Sigmoid colon (tissue), 7 donors: ENCODE measurements at places on chromosomes 7 and 10. TPM values are rescaled to one million over a fixed set of nuclear protein-coding genes. Genes with fewer than 3 reads are reported as not detected.

EN2 gene
- not detected for polyA plus RNA-seq

IGFBP1 gene
- not detected for polyA plus RNA-seq

MAPK8 gene
- 26.4 TPM for polyA plus RNA-seq

NKX1-2 gene
- not detected for polyA plus RNA-seq

CUBN gene
- 0.25 TPM for polyA plus RNA-seq

PLEKHS1 gene
- 1.4 TPM for polyA plus RNA-seq

CPA2 gene
- polyA plus RNA-seq = 1.6 TPM

GRID1 gene
- not detected for polyA plus RNA-seq

EBLN1 gene
- polyA plus RNA-seq = not detected

GTPBP4 gene
- 38.7 TPM for polyA plus RNA-seq

CDK1 gene
- 4.2 TPM for polyA plus RNA-seq

EEPD1 gene
- polyA plus RNA-seq = 6.6 TPM

FAM131B gene
- polyA plus RNA-seq = 2.0 TPM

UBE2D4 gene
- 7.5 TPM for polyA plus RNA-seq

PLAC9 gene
- 6.9 TPM for polyA plus RNA-seq

PGAM2 gene
- 1.2 TPM for polyA plus RNA-seq

DRGX gene
- 0.23 TPM for polyA plus RNA-seq

SFRP4 gene
- polyA plus RNA-seq = 0.60 TPM

C10orf90 gene
- not detected for polyA plus RNA-seq

ITGB8 gene
- 0.60 TPM for polyA plus RNA-seq

CAMK1D gene
- polyA plus RNA-seq = 7.6 TPM

SLC13A1 gene
- polyA plus RNA-seq = not detected

AKR1C3 gene
- 365 TPM for polyA plus RNA-seq

PNLIPRP2 gene
- polyA plus RNA-seq = 1.8 TPM

HBP1 gene
- 34.2 TPM for polyA plus RNA-seq

C10orf67 gene
- 0.04 TPM for polyA plus RNA-seq

NACAD gene
- polyA plus RNA-seq = 1.9 TPM

POLR2J3 gene
- 13.9 TPM for polyA plus RNA-seq

ARHGAP22 gene
- polyA plus RNA-seq = 1.2 TPM
